ENCODE measurements at places on chromosomes 7 and 10.

GRCh38 chr10:119637631-119638030, 13.5 kb upstream of the BAG3 start:
- no peak for DNase-seq

DNA sequence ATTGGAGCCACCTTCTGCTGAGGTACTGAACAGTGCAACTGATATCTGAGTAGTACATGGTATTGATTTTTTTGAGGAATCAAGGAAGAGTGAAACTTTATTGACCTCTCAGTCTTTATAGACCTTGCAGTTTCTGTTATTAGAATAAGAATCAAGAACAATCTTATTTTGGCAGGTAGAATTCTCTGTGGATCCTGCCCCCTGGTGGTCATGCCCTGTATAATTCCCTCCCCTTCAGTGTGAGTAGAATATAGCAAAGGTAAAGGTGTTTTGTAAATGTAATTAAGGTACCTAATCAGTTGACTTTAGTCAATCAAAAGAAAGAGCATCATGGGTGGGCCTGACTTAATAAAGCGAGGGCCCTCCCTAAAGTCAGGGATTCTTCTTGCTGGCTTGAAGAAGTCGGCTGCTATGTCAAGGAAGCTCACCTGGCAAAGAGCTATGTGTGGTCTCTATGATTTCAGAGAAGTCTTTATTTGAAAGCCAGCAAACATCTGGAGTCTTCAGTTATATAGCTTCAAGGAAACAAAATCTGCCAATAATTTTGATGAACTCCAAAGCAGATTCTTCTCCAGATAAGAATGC, 142.8 kb downstream of the LSM5 start:
- peak; percentile 8 for DNase-seq

- no peak for DNase-seq
Observed at GRCh38 chr7:27825891-27826290, 85.9 kb downstream of the TAX1BP1 start.

DNA sequence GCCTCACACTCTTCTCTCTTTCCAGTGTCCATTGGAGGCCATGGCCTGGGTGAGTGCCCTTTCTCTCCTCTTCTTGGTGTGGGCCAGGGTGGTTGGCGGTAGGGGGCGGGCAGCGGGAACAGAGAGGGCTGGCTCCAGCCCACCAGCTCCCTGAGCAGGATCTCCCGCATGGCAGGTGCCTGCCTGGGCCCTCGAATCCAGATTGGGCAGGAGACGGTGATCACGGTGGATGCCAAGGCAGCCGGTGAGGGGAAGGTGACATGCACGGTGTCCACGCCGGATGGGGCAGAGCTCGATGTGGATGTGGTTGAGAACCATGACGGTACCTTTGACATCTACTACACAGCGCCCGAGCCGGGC, 13.5 kb upstream of the ATP6V1F start:
- DNase-seq: no peak

DNA sequence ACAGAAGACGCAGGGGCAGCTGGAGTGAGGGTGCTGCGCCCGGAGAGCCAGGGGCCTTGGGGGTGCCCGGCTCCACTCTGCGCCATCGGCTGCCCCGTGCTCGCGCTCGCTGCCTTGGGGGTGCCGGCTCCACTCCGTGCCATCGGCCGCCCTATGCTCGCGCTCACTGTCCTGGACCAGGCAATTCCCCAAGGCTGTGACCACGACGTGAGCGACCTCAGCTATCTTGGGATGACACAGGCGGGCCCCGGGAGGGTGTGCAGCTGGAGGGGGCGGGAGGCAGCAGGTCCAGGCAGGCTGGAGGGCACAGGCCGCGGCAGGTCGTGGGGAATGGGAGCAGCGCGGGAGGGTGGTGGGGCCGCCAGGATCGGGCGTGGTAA, 29.7 kb downstream of the CYP2W1 start:
- DNase-seq: no peak

GRCh38 chr10:69209787-69210484, 10.2 kb upstream of the HKDC1 start:
- no peak for DNase-seq

DNA sequence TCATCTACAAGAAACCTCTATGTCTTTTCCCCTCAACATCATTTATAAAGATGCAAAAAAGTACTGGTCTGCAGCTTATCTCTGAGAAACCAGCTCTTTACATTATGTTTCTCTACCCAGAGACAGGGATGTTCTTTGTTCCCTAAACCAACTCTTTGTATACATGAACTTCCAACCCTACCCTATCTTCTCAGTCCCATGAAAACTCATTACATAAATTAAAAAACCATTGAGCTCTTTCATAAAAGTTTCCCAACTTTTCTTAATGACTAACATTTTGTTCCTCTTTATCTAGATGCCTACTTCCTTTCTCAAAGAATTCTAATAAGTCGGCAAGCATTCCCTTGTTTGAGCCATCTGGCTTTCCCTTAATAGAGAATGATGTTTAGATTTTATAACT, 192.8 kb upstream of the AGK start:
- no peak for DNase-seq

DNA sequence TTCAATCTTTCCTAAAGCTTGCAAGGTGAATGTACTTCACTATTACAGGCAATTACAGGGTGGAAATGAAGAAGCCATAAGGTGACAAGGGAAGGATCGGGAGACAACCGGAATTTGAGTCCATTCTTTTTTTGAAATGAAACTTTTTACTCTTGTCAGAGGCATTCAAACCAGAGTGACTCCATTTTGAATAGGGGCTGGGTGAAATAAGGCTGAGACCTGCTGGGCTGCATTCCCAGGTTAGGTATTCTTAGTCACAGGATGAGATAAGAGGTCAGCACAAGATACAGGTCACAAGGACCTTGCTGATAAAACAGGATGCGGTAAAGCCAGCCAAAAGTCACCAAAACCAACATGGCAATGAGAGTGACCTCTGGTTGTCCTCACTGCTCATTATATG, 363.3 kb downstream of the TYW1 start:
- no peak for DNase-seq

DNA sequence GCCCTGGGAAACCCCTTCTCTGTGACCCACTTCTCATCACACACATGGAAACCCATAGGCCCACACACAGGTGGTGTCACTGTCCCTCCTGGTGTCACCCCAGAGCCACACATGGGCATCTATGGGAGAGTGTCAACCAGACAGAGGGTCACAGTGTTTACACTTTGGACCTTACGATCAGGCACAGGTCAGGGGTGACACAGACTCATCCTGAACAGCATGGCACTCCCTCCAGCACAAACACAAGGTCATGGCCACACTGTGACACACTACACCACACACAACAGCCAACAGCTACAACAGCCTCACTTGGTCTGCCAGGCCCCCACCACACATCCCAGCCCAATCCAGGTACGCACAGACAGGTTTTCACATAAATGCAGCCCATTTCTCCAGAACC, 6.2 kb downstream of the TLX1 start:
- DNase-seq: no peak

DNA sequence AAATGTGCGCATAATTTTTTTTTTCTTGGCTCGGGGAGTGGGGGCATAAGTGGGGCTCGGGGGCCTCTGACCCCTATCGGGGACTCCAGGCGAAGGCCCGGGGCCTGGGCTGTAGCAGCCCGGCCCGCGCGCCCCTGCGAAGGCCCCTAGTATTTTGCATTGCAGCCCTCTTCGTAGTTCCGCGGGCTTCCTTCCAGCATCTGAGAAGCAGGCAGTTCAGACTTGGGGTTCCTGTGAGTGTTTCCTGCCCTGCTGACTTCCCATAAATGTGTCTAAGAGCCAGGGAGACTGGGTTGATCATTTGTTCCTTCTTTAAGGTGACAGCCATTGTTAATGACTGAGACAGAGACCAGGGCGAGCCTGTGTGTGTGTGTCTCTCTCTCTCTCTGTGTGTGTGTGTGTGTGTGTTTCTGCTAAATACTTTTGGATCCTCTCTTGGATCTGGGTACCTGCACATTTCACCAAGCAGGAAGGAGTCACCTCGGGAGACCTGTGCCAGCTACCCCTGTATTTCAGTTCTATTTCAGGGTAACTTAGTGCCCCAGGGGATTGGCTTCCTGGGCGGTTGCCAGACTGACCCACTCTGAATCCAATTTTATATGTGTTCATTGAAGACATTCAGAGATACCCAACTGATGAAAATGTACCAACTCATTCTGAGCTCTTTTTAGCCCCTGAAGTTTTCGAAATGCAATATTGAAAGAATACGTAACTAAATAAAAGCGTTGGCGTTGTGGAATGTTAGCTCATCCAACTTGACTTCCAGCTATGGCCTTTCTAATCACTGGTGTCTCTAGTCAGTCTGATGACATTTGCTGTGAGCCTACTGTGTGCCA, 805 bp downstream of the MSRB2 start:
- no peak for DNase-seq

- DNase-seq: no peak
Observed at GRCh38 chr7:88092676-88092999, 127.2 kb downstream of the SRI start.

- no peak for DNase-seq
Observed at GRCh38 chr10:131020775-131021174, 290.7 kb downstream of the TCERG1L start.

DNA sequence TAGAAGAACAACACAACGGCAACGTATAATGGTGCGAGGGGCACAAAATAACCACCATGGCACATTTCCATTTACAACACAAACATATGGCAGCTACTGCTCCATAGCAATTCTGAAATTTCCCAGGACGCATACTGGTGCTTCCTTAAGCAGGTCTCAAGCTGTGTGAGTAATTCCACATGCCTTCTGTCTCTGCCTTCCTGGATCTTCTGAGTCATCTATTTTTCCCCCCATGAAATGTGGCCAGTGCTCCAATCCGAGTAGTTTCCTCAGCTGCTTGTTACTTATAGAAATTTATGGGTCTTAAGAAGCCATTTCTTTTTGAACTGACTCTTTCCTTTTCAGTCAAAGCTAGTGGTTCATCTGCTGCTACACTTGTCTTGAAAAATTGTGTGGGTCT, 256.6 kb upstream of the KLF6 start:
- no peak for DNase-seq

DNA sequence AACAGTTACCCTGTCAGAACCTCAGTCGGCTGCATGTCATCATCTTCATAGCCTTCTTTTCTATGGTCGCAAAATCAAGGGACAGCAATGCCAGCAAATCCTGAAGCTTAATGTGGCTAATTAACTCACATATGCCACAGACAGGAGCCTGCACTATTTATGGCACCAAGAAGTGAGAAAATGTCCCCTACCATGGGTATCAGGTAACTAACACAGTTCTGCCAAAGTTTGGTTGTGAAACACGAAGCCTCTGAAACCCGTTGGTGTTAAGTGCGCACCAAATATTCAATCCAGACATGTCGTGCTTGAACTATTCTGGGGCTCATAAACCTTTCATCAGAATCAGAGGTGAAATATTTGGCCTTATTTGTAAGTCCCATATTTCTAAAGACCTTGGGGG, 63.3 kb downstream of the EVX1 start:
- no peak for DNase-seq

- no peak for DNase-seq
Observed at GRCh38 chr10:24494236-24494635, 229.5 kb downstream of the ARHGAP21 start.

GRCh38 chr10:15180736-15181135, 12.2 kb upstream of the NMT2 start:
- DNase-seq: no peak

DNA sequence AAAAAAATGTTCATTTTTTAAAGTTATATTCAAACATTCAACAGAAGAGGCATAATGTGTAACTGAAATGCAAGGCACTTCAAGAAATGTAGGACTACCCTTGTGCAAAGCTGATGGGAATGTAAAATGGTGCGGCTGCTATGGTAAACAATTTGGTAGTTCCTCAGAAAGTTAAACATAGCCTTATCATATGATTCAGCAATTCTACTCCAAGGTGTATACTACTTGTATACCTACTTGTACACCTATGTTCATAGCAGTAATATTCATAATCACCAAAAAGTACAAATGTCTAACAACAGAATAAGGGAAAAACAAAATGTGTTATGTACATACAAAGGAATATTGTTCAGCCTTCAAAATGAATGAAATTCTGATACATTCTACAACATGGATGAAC, 37.3 kb downstream of the TET1 start:
- no peak for DNase-seq

DNA sequence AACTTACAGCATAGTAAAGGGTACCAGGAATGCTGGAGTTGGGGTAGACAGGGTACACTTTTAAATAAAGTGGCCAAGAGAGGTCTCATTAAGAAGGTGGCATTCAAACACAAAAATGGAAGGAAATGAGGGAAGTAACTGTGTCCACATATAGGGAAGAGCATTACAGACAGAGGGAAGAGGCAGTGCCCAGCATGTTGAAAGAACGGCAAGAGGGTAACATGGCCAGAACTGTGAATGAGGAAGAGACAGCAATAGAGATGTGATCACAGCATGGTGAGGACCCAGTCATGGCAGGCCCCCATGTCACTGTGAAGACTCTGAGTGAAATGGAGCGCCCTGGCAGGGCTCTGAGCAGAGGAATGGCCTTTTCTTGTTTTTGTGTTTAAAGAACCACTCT, 35.1 kb upstream of the ZNRF2 start:
- DNase-seq: no peak

- DNase-seq: no peak
Observed at GRCh38 chr7:104296266-104296665, 32.1 kb upstream of the LHFPL3 start.

GRCh38 chr7:23184709-23185359, 3.0 kb downstream of the NUP42 start:
- peak; percentile 50 for DNase-seq

DNA sequence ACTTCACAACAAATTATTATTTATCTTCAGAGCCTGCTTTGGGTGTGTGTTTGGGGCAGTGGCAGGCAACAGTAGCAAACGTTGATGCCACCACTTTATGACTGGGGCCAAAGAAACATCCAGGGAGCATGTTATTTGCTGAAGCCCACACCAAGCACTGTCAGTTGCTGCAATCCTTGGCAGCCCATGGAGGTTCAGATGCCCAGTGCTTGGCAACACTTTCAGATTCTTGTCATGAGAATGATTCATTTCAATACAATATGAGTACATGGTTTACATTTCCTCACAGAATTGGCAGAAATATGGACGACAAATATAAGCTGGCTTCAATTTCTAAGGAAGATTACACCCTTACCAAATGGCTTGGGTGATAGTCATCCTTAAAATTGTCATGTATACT, 46.5 kb upstream of the GLI3 start:
- DNase-seq: no peak

DNA sequence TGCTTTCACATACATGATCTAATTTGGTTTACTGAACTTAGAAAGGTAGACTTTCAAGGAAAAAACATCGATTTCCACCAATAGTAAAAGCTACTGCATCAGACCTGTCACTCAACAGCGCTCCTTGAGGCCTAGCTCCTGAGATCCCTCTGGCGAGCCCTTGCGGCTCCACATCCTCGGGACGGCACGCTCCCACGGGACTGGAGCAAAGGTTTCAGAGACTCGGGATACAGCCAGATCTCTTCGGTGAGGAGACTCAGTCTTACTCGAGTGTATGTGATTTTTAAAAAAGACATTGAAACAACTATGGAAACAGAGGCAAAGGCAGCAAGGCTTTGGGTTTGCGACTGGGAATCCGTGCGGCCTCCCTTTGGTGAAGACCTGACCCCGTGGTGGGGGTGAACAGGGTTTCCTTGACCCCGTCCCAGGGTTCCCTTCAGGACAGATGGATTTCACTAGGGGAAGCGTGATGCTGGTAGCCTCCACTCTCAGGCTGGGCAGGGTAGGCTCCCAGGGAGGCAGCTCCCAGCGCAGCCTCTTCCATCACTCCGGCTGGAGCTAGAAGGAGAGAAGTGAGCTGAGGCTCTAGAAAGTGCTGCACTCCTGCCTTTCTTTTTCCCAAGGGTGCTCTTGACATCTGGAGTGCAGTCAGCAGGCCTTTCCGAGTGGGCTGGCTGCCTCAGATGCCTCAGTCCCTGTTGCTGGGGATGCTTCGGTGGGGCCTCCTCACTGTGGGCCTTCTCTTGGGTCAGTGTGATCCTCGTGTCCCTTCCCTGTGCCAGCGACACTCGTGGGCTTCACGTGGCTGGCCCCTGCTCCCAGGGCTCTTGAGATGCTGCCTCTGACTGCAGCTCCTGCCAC, 5.8 kb upstream of the ATP6V0E2 start:
- DNase-seq: no peak
